ENCODE measurements at places on chromosomes 6 and 20.

GRCh38 chr6:141482796-141483597 is 649.7 kb upstream of the GJE1 start:
- DNase-seq: no peak

DNA sequence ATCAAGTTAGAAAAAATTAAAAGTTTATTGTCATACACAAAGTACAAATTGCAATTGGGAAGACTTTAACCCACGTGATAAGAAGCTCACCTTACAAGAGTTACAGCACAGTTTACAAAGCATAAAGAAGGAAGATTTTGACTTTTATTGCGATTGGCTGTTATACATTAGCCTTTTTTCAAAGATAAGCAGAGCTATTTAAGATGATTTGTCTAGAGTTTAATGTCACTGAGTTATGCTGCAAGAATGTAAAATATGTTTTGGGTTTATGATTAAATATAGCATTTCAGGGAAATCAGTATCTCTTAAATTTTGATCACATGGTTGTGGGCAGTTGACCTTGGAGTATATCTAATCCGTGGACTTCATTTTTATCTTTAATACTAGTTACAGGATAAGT is 664.2 kb upstream of the PTCHD4 start:
- DNase-seq: no peak

DNA sequence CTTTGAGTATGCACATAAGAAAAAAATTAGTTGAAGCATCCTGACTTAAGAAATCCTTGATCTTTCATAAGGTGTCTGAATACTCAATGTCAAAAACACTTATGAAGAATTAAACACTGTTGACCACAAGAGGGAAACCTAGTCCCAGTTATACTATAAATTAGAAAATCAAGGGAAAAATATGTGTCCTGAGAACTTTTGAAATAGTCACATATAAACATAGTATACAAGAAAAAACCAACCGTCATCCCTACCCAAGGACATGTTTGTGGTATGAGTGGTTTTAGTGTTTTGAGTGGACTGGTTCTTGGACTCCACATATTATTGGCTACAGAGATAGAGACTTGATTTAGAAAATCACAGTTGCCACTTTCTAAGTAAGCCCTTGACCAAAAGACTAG is 7.6 kb upstream of the HLA-DRA start:
- DNase-seq: no peak

GRCh38 chr6:163695414-163695864 is 280.9 kb downstream of the QKI start:
- no peak for DNase-seq

- no peak for DNase-seq
These were observed 6.7 kb downstream of the DEF6 start for GRCh38 chr6:35304299-35304698.
